ENCODE measurements at places on chromosomes 12 and 14.

- H3K4me3 ChIP-seq = no peak overlapping the region
- H3K36me3 ChIP-seq = no peaks in the 10 kb centered on the region
- H3K4me1 ChIP-seq = peaks cover 27% of the 10 kb centered on the region
- no peaks in the 10 kb centered on the region for H3K27me3 ChIP-seq
- peak overlapping the region; percentile 41 for H3K27ac ChIP-seq
Measured at GRCh38 chr14:101959277-101959676, 5.1 kb upstream of the DYNC1H1 start.

- no peaks in the 10 kb centered on the region for H3K27me3 ChIP-seq
- no peak for DNase-seq
- no peak overlapping the region for H3K4me3 ChIP-seq
- H3K27ac ChIP-seq = no peak overlapping the region
- H3K4me1 ChIP-seq = no peaks in the 10 kb centered on the region
Measured at GRCh38 chr12:29962276-29963035, 178.7 kb upstream of the TMTC1 start.

- H3K27me3 ChIP-seq = no peaks in the 10 kb centered on the region
- H3K4me1 ChIP-seq = no peaks in the 10 kb centered on the region
- H3K36me3 ChIP-seq = no peaks in the 10 kb centered on the region
Measured at GRCh38 chr14:50260511-50260910, 29.1 kb upstream of the SOS2 start.

GRCh38 chr12:32558903-32559302 lies 120.2 kb upstream of the DNM1L start:
- no peaks in the 10 kb centered on the region for H3K4me1 ChIP-seq
- H3K36me3 ChIP-seq = no peaks in the 10 kb centered on the region
- DNase-seq = no peak
- no peaks in the 10 kb centered on the region for H3K27me3 ChIP-seq
- no peak overlapping the region for H3K4me3 ChIP-seq
- peak overlapping the region; percentile 29 for H3K27ac ChIP-seq

GRCh38 chr12:117564881-117565280 lies 203.5 kb upstream of the NOS1 start:
- no peaks in the 10 kb centered on the region for H3K36me3 ChIP-seq
- no peak overlapping the region for H3K27ac ChIP-seq
- DNase-seq = no peak
- no peak overlapping the region for H3K4me3 ChIP-seq
- H3K27me3 ChIP-seq = no peaks in the 10 kb centered on the region

DNA sequence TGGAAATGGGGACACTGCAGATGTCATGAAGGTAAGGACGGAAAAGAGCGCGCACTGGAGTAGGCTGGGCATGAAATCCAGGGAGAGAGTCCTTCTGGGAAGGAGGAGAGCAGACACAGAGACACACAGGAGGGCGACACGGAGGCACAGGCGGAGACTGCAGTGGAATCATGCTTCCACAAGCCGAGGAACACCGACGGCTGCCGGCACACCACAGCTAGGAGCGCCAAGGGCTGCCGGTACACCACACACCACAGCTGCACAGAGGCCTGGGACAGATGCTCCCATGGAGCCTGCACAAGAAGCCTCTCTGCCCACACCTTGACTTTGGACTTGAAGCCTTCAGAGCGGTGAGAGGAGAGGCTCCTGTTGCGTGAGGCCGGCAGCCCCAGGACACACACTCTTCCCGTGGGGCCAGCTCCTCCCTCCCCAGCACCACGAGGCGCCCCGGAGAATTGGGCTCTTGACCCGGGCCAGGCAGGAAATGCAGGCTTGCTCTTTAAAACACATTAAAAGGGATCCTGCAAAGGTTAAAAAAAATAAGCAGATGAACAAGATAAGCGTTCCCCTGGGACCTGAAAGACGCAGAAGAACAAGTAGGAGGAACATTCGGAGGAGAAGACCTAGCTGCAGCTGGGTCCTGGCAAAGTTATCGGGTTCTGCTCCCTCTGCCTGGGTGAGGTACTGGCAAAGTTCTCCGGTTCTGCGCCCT lies 28.3 kb upstream of the FZD10 start:
- no peak for DNase-seq
- H3K27ac ChIP-seq = no peak overlapping the region
- H3K36me3 ChIP-seq = no peaks in the 10 kb centered on the region
- no peaks in the 10 kb centered on the region for H3K27me3 ChIP-seq
- no peak overlapping the region for H3K4me3 ChIP-seq
- no peaks in the 10 kb centered on the region for H3K4me1 ChIP-seq

GRCh38 chr14:87207756-87208155 lies 785.2 kb downstream of the GALC start:
- no peak for DNase-seq
- H3K4me1 ChIP-seq = no peaks in the 10 kb centered on the region
- H3K27ac ChIP-seq = no peak overlapping the region
- H3K4me3 ChIP-seq = no peak overlapping the region
- H3K36me3 ChIP-seq = no peaks in the 10 kb centered on the region

GRCh38 chr12:114404083-114404925 lies 1.6 kb downstream of the TBX5 start:
- H3K36me3 ChIP-seq = no peaks in the 10 kb centered on the region
- peaks cover 14% of the 10 kb centered on the region for H3K4me1 ChIP-seq
- no peaks in the 10 kb centered on the region for H3K27me3 ChIP-seq
- no peak overlapping the region for H3K27ac ChIP-seq
- H3K4me3 ChIP-seq = no peak overlapping the region

DNA sequence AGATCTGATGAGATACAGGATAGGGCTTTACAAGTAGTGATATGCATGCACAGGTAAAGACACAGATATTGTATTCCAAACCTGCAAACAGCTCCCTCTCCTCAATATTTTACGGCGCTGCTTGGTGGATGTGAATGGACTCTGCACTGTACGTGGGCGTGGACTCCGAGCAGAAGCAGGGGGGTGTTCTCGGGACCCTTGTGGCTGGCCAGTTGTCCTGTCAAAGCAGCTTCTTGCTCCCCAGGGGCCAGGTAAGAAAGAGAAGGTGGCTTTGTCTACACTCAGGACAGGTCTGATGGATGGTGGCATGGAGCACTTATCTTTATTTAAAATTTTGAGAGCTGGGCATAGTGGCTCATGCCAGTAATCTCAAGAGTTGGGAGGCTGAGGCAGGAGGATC lies 29.5 kb upstream of the CLMN start:
- no peaks in the 10 kb centered on the region for H3K36me3 ChIP-seq
- no peak overlapping the region for H3K27ac ChIP-seq
- DNase-seq = no peak
- no peaks in the 10 kb centered on the region for H3K4me1 ChIP-seq
- no peak overlapping the region for H3K4me3 ChIP-seq

DNA sequence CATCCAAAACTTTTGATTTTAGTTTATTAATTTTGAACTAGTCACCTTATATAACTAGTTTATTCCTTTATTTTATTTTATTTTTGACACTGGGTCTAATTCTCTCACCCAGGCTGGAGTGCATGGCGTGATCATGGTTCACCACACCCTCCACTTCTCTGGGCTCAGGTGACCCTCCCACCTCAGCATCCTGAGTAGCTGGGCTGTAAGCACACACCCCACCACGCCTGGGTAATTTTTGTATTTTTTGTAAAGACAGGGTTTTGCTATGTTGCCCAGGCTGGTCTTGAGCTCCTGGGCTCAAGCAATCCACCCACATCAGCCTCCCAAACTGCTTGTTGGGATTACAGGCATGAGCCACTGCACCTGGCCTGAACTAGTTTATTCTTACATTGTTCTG lies 17.3 kb downstream of the PCNX1 start:
- no peak for DNase-seq
- no peaks in the 10 kb centered on the region for H3K36me3 ChIP-seq
- H3K27ac ChIP-seq = no peak overlapping the region
- no peaks in the 10 kb centered on the region for H3K4me1 ChIP-seq
- H3K4me3 ChIP-seq = no peak overlapping the region

GRCh38 chr12:14307004-14307403 lies 58.5 kb upstream of the ATF7IP start:
- no peaks in the 10 kb centered on the region for H3K4me1 ChIP-seq
- H3K27me3 ChIP-seq = no peaks in the 10 kb centered on the region
- no peaks in the 10 kb centered on the region for H3K36me3 ChIP-seq
- H3K27ac ChIP-seq = no peak overlapping the region

- no peak for DNase-seq
- no peaks in the 10 kb centered on the region for H3K4me1 ChIP-seq
- no peaks in the 10 kb centered on the region for H3K36me3 ChIP-seq
- H3K27me3 ChIP-seq = no peaks in the 10 kb centered on the region
- no peak overlapping the region for H3K27ac ChIP-seq
Measured at GRCh38 chr12:128611736-128612135, 212.0 kb downstream of the SLC15A4 start.

- H3K36me3 ChIP-seq = no peaks in the 10 kb centered on the region
- H3K4me1 ChIP-seq = peaks cover 5% of the 10 kb centered on the region
- no peak overlapping the region for H3K27ac ChIP-seq
- H3K4me3 ChIP-seq = no peak overlapping the region
- DNase-seq = no peak
Measured at GRCh38 chr14:105329411-105330150, 15.0 kb downstream of the PACS2 start.

DNA sequence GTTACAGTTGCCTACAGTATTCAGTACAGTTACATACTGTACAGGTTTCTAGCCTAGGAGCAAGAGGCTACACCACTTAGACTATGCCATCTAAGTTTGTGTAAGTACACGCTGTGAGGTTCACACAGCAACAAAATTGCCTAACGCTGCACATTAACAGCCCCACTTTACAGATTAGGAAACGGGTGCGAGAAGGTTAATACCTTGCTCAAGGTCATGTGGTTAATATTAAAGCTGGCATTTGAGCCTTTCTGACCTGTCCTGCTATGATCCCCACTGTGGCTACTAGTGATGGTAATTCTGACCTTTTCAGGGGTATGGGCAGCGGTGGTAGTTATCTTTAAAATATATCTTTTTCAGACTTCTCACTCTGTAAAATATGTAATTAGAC lies 20.9 kb downstream of the ACVR1B start:
- H3K4me1 ChIP-seq = peaks cover 62% of the 10 kb centered on the region
- no peaks in the 10 kb centered on the region for H3K36me3 ChIP-seq
- no peaks in the 10 kb centered on the region for H3K27me3 ChIP-seq
- DNase-seq = no peak

DNA sequence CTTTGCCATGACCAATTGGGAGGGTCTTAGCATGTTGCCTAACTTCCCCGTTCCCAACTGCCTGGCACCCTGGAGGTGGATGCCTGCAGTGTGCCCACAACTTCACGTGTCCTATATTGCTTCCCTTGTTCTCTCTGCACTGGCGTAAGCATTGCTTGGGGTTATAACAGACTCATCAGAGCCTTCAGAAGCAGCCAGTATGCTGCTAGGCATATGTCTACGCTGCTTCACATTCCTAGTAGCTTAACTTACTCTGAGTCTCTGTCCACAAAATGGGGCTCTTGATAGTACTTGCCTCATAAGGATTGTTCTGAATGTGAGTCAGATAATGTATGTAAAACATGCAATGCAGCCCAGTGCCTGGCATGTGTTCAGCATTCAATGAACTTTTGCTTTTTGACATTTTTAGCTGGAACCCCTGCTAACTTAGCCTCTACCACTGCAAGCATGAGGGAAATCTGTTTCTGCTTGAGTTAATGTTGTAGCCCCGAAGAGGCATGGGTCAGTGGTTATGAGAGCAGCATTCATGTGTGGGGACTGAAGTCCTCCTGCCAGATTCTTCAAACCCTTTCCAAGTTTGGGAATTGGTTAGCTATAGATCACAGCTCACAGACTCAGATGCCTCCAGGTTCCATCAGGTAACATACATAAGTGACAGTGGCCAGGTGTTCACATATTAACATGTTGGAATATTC lies 2.8 kb downstream of the SLC5A8 start:
- no peak for DNase-seq
- H3K4me3 ChIP-seq = no peak overlapping the region
- H3K36me3 ChIP-seq = no peaks in the 10 kb centered on the region
- H3K27me3 ChIP-seq = no peaks in the 10 kb centered on the region
